ENCODE measurements at places on chromosomes 13 and 19. TPM values are rescaled to one million over a fixed set of nuclear protein-coding genes. Genes with fewer than 3 reads are reported as not detected.

Gene MEIOSIN
- polyA plus RNA-seq = not detected

Gene SIAH3
- 0.02 TPM for polyA plus RNA-seq

Gene KLK8
- polyA plus RNA-seq = not detected

DNA sequence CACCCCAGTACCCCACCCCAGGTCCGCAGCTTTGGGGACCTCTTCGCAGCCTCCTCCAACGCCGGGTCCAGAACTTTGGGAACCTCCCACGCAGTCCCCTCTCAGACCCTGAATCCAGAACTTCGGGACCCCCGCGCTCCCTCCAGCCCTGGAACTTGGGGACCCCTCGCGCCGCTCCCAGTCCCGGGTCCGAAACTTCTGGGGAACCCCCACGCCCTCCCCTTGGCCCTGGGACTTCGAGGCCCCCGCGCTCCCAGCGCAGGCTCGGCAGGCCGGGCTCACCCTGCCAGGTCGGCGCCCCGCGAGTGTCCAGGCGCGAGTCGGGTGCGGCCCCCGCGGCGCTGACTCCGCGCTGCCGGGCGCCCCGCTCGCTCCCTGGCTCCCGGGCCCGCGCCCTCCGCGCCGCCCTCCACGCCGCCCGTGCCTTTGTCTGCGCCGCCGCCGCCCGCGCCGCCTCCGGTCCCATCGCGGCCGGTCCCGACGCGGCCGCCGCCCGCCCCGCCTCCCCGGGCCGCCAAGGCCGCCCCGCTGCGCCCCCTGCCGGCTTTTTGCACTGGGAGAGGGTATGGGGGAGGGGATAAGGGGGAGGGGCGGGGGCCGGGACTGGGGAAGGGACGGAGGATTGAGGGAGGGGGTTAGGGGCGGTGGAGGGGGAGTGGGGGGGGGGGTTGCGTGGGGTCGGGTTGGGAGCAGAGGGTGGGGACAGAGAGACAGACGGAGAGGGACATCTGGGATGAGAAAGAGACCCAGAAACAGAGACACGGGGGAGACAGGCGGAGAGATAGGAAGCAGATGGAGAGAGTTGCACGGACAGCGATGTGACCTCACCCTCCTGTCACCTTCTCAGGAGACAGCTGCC is at the start of gene HOMER3:
Gene HOMER3 (minus strand): TSS at position 449 of the 859 bp plus-strand sequence. CDS start 2,235 bp downstream, outside the sequence.
- DNase-seq = peak; percentile 20

- no peak for DNase-seq
These were observed 287.0 kb downstream of the FGF9 start for GRCh38 chr13:21957833-21958232.

- peak; percentile 22 for DNase-seq
These were observed 4.9 kb upstream of the PALM start for GRCh38 chr19:703651-704446.

- no peak for DNase-seq
These were observed 231.2 kb downstream of the FGF9 start for GRCh38 chr13:21901811-21902708.

DNA sequence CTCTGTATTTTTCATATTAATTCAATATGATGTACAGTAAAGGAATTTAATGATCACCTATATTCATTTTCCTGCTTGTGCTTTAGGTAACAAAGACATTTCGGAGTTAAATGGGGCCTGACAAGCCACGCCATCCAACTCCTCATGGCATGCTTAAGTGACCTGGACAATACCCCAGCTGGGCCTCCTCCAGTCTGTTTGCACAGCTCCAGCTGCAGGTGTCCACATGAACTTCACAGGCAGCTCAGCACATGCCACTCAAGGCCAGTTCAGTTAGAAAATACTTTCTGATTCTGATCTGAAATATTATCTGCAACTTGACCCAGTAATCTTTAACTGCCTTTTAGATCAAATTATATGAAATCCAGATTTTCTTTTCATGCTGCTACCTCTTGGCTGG is 89.6 kb upstream of the SLC15A1 start:
- no peak for DNase-seq

- no peak for DNase-seq
These were observed 1.4 kb downstream of the USP12 start for GRCh38 chr13:27170221-27170515.

DNA sequence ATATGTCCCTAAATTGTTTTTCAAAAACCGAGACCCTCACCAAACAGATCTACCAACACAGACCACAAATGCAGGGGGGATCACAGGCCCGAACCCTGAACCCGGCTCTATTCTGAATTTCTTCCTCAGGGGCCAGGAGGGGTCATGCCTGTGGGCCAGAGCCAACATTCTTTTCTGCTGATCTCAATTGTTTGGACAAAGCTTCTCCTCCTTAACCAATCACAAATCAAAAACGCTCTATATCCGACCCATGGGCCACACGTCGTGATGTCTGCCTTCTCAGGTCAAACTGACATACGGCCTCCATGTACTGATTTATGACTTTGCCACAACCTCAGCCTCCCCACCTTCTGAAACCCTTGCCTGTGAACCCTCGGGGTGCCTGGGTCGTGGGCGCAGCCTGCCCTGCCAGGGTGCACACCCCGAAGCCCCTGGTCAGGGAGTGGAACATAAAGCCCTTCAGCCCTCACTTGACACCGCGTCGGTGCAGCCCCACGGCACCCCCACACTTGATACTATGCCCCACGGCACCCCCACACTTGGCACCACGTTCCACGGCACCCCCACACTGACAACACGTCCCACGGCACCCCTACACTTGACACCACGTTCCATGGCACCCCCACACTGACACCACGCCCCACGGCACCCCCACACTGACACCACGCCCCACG is 58.4 kb upstream of the C13orf46 start:
- DNase-seq = peak; percentile 84

GRCh38 chr13:43359536-43359935 is 336.1 kb downstream of the DNAJC15 start:
- no peak for DNase-seq

GRCh38 chr19:18386543-18387271 is 749 bp downstream of the GDF15 start:
- DNase-seq = no peak

- DNase-seq = peak; percentile 54
These were observed 2.3 kb downstream of the DHRS12 start for GRCh38 chr13:51801631-51802099.

Data from endothelial cell of umbilical vein (primary cell).